ENCODE measurements at places on chromosomes 2 and 18. TPM values are rescaled to one million over a fixed set of nuclear protein-coding genes. Genes with fewer than 3 reads are reported as not detected.

- H3K27me3 ChIP-seq, result no peaks in the 10 kb centered on the region
- H3K36me3 ChIP-seq, result no peaks in the 10 kb centered on the region
- no peak overlapping the region for H3K4me3 ChIP-seq
- peak overlapping the region; percentile 77 for H3K27ac ChIP-seq
Measured at GRCh38 chr2:212814941-212815340, 276.3 kb upstream of the ERBB4 start.

- H3K27ac ChIP-seq, result no peak overlapping the region
- H3K4me1 ChIP-seq, result no peaks in the 10 kb centered on the region
- no peaks in the 10 kb centered on the region for H3K36me3 ChIP-seq
- no peaks in the 10 kb centered on the region for H3K27me3 ChIP-seq
Measured at GRCh38 chr2:200065477-200065876, 110.1 kb downstream of the MAIP1 start.

DNA sequence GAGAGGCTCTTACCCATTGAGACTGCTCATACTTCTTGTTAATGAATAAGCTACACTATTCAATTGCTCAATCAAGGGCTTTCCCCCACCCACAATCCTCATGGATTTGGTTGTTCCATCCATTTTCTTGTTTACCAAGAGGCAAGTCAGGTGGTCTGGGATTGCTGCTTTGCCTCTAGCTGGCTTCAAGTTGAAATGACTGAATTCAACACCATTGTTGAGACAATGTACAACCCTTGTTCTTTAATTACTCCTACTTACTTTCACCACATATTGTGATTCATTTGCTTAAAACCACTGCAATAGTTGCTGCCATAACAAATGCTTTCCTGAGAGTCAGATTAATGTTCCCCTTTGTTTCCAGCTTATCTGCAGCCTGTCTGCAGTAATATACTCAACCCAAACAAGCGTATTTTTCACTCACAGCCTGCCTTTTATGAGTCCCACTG, 532.2 kb downstream of the RIT2 start:
- H3K4me1 ChIP-seq, result no peaks in the 10 kb centered on the region
- H3K4me3 ChIP-seq, result no peak overlapping the region
- no peaks in the 10 kb centered on the region for H3K36me3 ChIP-seq
- no peaks in the 10 kb centered on the region for H3K27me3 ChIP-seq
- no peak overlapping the region for H3K27ac ChIP-seq

- DNase-seq, result no peak
- H3K4me1 ChIP-seq, result peaks cover 13% of the 10 kb centered on the region
- H3K27me3 ChIP-seq, result no peaks in the 10 kb centered on the region
- H3K36me3 ChIP-seq, result no peaks in the 10 kb centered on the region
- H3K27ac ChIP-seq, result peak overlapping the region; percentile 8
- H3K4me3 ChIP-seq, result peak overlapping the region; percentile 38
Measured at GRCh38 chr2:241617431-241618154, 19.4 kb downstream of the THAP4 start.

DNA sequence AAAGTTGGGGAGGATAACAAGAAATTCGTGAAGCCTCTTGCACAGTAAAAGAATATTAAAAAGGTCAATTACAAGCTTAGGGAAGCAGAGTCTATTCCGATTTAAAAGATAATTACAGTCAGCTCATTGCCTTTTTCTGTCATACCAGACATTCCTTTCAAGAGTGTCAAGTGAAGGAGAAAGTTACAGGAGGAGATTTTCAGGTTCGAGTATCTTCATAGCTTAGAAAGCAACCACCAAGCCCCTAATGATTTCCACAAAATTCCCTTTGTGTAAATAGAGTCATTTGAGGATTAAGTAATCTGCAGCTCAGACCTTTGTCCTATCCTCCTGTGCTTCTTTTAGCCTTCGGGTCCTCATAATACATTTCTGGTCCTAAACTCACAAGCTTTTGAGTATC, 414.9 kb downstream of the CDH2 start:
- no peak overlapping the region for H3K27ac ChIP-seq
- H3K27me3 ChIP-seq, result no peaks in the 10 kb centered on the region
- DNase-seq, result no peak

- no peak for DNase-seq
- H3K4me1 ChIP-seq, result no peaks in the 10 kb centered on the region
- H3K27ac ChIP-seq, result no peak overlapping the region
- no peaks in the 10 kb centered on the region for H3K27me3 ChIP-seq
Measured at GRCh38 chr18:10508591-10508990, 17.2 kb upstream of the NAPG start.

DNA sequence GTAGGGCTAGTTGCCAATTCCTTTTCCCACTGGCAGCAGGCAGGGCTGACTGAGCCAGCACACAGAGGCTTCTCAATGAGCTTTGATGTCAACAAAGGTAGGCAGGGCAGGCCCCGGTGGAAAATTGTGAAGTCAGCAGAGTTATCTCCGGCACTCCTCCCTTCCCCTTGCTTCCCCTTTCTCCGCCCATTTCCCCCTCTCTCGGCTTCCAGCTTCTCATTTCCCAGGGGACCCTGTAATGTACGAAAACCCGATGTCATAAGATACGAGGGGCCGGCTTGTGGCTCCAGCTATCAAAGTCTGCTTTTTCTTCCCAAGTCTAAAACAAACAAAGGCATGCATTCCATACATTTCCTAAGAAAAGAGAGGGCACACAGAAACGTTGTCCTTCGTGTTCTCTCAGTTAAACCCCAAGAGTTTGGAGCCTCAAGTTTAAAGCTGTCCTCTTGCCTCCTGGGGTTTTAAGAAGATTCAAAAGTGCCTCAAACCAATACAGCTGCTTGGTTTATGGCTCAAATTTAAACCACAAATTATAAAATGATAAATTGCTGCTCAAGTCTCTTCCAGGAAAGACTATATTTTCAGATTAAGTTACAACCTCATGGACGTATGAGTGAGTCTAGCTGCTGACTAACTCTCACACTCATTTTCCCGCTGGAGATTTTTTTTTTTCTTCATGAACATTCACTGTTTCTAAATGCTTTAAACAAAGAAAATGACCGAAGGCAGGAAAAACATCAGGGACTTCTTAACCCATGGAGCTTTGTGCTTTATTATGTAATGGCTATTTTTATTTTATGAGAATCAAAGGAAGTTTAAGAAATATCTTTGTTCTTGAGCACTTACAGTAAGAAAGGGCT, 27.2 kb upstream of the EML4 start:
- H3K36me3 ChIP-seq, result no peaks in the 10 kb centered on the region
- H3K4me3 ChIP-seq, result no peak overlapping the region
- no peaks in the 10 kb centered on the region for H3K27me3 ChIP-seq
- peak; percentile 52 for DNase-seq

- no peaks in the 10 kb centered on the region for H3K27me3 ChIP-seq
- H3K27ac ChIP-seq, result no peak overlapping the region
Measured at GRCh38 chr2:62149708-62150107, 46.2 kb upstream of the B3GNT2 start.

DNA sequence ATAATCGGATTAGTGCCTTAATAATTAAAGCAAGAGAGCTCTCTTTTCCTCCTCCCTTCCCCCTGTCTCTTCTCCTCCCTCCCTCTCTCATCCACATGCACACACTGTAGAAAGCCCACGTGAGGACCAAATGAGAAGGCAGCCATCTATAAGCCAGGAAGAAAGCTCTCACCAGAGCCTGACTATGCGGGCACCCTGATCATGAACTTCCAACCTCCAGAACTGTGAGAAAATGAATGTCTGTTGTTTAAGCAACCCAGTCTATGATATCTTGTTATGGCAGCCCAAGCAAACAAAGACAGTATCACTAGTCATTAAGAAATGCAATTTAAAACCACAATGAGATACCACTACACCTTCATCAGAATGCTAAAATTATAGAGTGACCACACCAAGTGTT, 220.3 kb downstream of the EN1 start:
- no peaks in the 10 kb centered on the region for H3K4me1 ChIP-seq
- no peaks in the 10 kb centered on the region for H3K27me3 ChIP-seq
- H3K27ac ChIP-seq, result no peak overlapping the region
- no peak overlapping the region for H3K4me3 ChIP-seq

DNA sequence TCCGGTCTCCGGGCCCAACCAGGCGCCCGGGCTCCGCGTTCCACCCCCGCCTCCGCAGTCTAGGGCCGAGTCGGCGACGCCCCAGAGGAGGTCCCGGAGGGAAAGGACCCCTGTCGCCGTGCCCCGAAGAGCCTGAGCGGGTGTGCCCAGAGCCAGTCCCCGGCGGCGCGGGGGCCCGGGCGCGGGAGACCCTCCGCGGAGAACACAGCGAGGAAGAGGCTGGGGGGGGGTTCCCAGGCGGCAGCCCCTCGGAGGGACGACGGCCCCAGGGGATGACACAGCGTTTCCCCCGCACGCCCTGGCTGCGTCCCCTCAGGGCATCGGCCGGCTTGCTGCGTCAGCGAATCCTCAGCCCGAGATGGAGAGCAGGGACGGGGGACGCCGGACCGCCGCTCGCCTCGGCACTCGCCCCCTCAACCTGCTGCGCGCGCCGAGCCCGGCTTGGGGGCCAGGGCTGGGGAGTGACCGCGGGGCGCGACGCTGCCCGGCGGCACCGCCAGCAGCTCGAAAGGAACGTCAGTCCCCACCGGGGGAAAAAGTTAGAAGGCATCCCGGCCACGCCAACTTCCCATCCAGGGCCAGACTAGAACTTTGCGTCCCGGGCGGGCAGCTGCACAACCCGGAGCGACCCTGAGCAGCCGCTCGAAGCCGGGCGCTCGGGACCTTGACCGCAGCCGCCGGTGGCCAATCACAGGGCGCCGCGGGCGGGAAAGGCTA, 711 bp downstream of the SFXN5 start:
- H3K27ac ChIP-seq, result peak overlapping the region; percentile 95
- no peaks in the 10 kb centered on the region for H3K27me3 ChIP-seq
- peak overlapping the region; percentile 98 for H3K4me3 ChIP-seq
- no peaks in the 10 kb centered on the region for H3K36me3 ChIP-seq
- H3K4me1 ChIP-seq, result peaks cover 16% of the 10 kb centered on the region

DNA sequence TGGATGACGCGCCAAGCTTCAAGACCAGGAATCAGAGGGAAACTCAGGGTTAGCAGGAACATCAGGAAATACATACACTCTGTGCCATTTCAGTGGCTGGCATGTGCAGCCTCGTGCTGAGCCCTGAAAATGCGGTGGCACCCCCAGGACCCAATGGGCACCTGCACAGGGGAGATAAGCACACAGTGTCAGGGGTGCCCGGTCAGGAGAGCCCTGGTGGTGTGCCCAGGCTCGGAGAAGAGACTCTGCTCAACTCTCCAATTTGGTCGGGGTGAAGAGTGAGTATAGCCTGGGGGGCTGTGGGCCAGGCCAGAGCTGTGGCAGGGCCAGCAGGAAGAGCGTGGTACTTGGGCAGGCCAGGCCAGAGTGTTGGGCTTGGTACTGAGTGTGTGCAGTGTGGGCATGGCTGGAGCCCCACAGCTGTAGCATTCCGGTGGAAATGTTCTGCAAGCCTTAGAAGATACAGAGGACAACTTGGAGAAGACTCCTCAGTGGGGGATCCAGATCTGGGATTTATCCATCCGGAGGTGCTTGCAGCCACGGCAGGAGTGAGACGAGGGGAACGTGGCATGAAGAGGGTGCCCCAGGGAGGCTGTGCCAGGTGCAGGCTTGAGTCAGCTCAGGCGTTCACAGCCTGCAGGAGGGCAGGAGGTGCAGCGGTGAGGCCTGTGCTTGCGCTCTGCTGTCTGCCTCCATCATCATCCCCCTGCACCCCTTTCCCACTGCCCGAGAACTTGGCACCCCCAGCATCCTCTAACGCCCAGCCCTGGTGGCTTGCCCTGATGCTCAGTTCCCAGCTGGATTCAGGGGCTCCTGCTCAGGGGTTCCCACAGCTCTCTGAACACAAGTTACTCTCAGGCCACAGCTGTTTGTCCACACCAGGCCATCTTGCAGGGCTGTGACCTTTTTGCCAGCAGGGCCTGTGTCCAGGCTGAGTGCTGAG, 451.7 kb upstream of the HS6ST1 start:
- H3K27ac ChIP-seq, result no peak overlapping the region
- no peaks in the 10 kb centered on the region for H3K36me3 ChIP-seq
- no peak for DNase-seq
- no peaks in the 10 kb centered on the region for H3K4me1 ChIP-seq
- H3K27me3 ChIP-seq, result no peaks in the 10 kb centered on the region

- no peak for DNase-seq
- H3K27me3 ChIP-seq, result no peaks in the 10 kb centered on the region
- no peak overlapping the region for H3K4me3 ChIP-seq
- no peaks in the 10 kb centered on the region for H3K4me1 ChIP-seq
- no peak overlapping the region for H3K27ac ChIP-seq
Measured at GRCh38 chr2:119282146-119282995, 58.7 kb downstream of the STEAP3 start.

DNA sequence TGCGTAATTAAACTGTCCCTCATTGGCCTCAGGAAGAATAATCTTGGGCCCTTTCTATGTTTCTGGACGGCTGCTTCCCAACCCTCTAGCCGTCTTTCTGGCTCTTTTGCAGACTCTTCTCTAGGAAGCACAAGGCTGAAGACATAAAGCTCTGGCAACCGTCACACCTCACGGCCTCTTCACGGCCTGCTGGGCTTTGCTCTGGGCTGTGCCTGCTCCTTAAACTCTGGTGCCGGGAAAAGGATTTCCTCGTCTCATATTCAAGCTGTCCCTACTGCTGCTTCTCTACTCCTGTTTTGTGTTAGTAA, 36.0 kb upstream of the WIPF1 start:
- peaks cover 30% of the 10 kb centered on the region for H3K4me1 ChIP-seq
- H3K4me3 ChIP-seq, result peak overlapping the region; percentile 65
- H3K27me3 ChIP-seq, result no peaks in the 10 kb centered on the region
- peak; percentile 38 for DNase-seq
- H3K36me3 ChIP-seq, result peaks cover 18% of the 10 kb centered on the region

DNA sequence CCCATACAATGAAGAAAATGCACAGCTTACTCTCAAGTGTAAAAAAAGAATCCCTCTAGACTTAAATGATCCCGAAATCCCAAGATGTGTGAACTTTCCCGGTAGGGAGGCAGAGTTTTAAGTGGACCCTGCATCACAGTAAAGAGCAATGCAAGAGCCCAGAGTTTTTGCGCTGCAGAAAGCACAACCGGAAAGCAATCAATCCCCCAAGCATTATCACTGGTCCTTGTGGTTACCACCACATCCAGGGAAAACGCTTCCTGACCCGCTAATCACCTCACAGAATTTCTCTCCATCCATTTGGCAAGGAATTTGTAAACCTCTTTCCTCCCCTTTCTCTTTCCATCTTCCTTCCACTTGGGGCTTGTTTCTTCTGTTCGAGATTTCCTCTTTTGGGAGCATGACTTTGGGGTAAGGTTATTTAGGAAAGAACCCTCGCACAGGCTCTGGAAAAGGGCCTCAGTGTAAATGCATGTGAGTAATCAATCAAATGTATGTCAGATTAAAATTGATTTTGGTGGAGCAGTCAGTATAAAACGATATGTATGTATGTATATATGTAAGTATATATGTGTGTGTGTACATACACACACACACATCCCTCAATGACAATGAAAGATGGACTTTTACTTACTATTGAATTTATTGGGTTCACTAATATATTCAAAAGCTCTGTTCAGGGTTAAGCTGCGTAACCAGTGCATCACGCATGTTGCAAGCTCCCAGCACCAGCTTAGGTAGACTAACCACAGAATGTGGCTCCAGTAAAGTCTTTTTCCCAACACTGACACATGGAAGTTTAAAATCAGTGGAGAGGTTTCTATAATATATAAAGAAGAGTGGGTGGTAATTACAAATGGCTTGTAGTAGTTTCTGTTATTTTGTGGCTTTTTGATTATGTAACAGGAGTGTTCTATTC, 1.6 kb downstream of the PLCL1 start:
- no peak overlapping the region for H3K4me3 ChIP-seq
- H3K27ac ChIP-seq, result no peak overlapping the region
- DNase-seq, result peak; percentile 20
- H3K36me3 ChIP-seq, result no peaks in the 10 kb centered on the region

The ZNF385B gene
- total RNA-seq, result not detected

The FRZB gene
- not detected for total RNA-seq

The RBM43 gene
- 10.9 TPM for total RNA-seq

All from natural killer cell (primary cell).